Lower leg skin (tissue), 4 donors: ENCODE measurements at places on chromosomes 12 and 14. TPM values are rescaled to one million over a fixed set of nuclear protein-coding genes. Genes with fewer than 3 reads are reported as not detected.

DNA sequence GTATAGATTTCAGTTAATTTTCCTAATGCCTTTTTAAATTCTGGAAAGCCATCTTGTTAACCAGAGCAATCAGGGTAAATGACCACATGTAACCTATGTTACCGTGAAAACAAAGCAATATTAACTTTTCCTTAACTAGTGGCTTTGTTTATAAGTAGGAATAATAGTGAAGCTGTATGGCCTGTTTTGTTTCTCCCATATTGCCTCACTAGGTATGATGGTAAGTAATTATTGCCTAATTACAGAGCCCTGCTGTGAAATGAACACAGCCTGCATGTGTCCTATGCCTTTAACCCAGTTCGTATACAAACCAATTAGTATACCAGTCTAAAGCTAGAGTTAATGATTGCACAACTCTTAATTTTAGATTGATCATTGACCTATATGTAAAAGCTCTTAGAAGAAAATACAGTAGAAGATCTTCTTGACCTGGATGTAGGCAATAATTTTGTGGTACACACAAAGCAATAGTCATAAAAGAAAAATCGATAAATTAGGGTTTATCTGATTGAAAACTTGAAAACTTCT is 249.9 kb downstream of the CCDC91 start:
- DNase-seq, result no peak

DNA sequence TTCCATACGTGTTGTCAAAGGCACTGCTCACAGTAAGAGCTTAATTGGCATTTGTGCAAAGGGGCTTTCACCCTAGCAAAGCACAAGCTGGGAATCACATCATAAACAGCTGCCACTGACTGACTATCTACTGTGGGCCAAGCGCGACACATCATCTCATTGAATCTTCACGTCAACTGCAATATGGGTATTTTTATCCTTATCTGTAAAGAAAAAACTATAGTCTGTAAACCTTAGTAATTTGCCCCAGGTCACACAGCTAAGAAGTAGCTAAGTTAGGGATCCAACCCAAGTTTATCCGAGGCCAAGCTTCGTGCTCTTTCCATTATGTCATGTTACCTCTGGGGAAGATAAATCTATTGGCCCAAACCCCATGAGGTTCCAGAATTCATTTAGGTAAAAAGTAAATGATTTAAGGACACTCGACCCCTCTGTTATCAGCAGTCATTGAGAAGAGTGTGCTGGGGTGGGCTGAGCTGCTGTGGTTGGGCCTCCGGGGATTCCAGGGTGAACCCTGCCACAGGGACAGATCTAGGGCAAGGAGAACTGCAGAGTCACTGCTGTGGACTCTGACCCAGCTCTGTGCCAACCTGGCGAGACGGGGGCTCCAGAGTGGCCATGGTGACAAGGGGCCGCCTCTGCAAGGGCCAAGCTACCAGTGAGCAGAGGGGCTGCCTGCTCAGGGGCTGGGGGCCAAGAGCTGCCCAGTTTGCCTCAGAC is 27.6 kb downstream of the NCKAP5L start:
- no peak for DNase-seq

DNA sequence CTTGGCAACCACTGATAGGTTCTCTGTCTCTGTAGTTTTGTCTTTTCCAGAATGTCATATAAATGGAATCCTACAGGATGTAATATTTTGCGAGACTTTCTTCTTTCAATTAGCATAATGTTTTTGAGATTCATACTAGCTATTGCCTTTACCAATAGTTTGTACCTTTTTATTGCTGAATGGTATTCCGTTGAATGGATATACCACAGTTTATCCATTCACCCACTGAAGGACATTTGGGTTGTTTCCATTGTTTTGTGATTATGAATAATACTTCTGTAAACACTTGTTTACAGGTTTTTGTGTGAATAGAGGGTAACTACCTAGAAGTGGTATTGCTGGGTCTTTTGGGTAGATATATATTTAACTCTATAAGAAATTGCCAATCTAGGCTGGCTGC is 26.3 kb downstream of the GLT8D2 start:
- DNase-seq, result no peak

DNA sequence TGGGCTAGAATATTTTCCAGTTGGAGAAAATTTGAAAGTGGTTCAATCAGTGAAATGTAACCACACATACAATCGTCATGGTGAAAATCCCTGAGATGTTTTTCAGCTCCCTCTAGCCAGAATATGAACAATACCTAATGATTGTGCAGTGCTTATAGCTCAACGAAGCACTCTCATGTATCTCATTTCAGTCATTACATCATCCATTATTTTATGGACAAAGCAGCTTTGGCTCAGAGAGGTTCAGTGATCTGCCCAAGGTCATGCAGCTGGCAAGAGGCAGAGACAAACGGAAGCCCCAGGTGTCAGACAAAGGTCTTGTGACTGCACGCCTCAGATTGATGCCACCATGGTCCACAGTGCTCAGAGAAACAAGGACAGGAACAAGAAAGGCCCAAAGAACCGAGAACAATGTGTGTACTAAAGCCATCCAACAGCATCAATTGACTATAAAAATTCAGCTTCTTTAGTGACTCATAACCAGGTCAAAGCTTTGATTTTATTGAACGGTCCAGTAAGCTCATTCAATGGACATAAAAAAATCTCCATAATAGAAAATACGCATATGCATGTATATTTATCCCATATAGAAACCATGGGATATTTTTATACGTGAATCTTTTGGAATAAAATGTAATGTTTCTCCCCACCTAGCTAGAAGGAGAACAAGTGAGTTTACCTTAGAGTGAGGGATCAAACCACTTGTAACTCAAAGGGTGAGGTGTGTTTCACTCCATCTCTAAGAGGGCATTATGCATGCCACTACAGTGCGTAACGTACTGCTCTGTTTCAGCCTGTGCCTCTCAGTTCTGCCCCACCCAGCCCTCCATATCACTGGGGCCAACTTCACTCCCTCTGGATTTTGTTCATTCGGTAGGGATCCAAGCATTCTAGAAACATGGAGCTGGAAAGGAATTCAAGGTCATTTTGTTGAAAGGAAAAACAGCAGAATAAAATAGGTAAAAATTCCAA is 141.8 kb downstream of the GRIN2B start:
- no peak for DNase-seq

- DNase-seq, result no peak
Measured at GRCh38 chr12:91422811-91423692, 240.4 kb upstream of the DCN start.

GRCh38 chr12:120247621-120248030 is 17.9 kb downstream of the PXN start:
- no peak for DNase-seq

GRCh38 chr12:31768046-31768445 is 39.2 kb upstream of the AMN1 start:
- DNase-seq, result no peak

DNA sequence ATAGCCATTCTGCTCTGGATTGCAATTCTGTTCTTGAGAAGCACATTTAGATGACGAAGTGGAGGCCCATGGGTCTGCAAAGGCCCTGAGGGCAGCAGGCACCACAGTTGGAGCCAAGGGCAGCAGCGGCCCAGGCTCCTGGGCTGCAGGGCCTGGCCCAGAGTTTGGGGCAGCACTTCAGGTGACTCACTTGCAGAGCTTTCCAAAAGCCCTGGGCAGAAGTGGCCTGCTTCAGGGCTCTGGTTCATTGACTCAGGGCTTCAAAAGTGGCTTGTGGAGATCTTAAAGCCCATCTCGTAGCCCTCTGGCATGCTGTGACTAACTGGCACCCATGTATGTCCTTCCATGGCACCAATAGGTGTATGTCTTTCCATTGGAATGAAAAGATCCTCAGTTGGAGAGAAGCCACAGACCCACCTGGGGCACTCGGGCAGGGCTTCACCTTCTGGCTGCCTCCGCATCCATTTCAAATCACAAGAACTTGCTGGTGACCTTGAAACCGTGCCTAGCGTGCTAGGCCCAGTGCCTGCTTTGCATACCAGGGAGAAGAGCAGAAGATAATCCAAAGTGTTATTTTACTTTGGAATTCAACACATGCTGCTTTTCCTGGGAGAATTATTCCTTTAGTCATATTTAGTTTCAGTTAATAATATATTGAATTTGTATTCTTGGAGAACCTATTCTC is 106.7 kb downstream of the PRMT8 start:
- DNase-seq, result peak; percentile 21

DNA sequence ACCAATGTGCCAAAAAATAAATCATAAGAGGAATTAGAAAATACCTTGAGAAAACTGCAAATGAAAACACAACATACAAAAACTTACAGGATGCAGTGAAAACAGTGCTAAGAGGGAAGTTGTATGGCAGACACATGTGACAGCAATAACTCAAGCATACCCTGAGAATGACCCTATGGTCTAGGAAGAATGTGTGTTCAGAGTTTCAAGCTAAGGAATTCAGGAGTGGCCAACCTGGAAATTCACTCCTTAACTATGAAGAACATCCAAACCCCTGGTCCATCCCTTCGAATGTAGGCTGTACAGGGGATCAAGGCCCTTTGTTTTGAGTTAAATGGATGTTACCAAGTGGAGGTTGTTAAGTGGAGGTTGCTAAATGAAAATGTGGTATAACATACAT is 16.7 kb upstream of the TTC9 start:
- DNase-seq, result no peak

- DNase-seq, result no peak
Measured at GRCh38 chr14:72008666-72009065, 76.4 kb downstream of the RGS6 start.

GRCh38 chr12:95218150-95219133 is 835 bp downstream of the VEZT start:
- DNase-seq, result peak; percentile 82

DNA sequence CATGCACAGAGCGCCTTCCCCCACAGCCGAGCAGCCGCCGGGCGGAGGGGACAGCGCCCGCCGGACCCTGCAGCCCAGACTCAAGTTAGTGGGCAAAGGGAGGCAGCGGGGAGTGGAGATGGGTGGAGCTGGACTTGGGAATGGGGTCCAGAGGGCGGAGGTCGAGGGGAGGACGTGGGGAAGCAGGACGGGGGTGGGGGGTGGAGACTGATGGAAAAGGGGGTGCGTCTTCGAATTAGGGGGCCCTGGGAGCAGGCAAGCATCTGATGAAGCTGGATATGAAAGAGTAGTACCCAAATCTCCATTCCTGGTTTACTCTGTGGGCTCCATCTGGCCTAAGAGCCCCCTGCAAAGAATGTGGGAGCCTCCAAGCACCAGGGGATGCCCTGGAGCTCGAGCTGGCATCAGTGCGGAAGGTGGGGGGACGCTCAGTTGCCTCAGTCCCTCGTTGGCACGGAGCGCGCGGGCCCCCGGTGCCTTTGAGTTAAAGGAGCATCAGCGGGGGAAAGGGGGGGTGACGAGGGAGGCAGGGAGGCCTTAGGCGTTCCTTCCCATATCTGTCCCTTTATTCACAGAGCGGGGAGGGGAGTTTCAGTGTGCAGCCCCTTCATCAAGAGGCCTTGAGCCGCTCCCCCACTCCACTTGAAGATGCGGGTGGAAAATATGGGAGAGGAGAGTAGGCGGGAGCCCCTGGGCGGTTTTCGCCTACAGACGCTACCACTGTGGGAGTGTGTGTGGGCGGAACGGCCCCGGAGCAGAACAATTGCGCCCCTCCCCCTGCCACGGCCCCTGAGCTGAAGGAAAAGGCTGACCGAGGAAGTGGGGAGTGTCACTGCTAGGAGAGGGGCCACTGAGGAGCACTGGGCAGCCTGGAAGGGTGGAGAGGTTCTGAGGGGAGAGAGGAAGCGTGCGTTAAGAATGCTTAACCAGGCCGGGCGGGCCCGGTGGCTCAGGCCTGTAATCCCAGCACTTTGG is 644 bp downstream of the NAB2 start:
- DNase-seq, result peak; percentile 73

DNA sequence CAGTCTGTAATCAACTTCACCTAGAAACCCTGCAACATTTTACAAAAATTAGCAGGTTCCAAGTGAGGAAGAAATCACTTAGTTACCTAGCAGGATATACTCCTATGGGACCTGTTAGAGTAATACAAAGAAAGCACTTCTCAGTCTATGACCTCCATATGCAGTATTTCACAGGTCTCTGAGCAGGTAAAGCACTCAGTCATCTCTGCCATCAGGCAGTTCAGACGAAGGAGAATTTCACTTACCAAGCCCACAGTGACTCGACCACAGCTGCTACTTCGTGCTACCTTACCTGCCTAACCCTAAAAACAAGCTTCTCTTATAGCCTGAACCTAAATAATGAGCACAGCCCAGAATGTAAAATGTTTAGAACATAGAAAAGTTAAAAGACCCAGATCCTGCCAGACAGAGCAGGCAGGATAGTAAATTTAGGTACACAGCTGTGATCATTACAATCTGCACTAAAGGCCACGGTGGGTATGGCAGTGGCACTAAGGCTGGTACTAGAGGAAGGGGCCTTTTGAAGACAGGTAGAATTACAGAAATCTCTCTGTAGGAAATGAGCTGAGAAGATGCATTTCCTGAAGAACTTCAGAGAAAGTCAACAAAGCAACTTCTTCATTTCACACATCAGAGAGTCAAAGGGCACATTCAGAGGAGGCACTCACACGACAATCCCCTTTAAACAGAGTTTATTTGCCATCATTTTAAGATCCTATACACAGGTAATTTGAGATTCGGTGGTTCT is 35.7 kb downstream of the DCAF5 start:
- no peak for DNase-seq

GRCh38 chr12:6202304-6202703 is 2.1 kb downstream of the CD9 start:
- DNase-seq, result no peak

DNA sequence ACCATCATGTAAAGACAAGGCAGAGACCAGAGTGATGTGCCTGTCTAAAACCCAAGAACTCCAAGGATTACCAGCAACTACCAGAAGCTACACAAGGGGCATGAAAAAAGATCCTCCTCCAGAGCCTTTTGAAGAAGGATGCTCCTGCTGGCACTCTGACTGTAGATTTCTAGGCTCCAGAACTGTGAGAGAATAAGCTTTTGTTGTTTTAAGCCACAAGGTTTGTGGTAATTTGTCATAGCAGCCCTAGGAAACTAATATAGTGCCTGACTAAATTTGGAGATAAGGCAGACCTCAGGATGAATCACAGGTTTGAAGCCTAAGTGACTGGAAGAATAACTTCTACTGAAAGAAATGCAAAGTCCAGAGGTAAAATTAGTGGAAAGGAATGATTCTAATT is 132.9 kb downstream of the CEP83 start:
- DNase-seq, result no peak

- DNase-seq, result no peak
Measured at GRCh38 chr12:5489760-5490406, 58.0 kb downstream of the NTF3 start.

The DLST gene
- total RNA-seq, result 65.0 TPM

The AMDHD1 gene
- total RNA-seq, result not detected

The RDH5 gene
- total RNA-seq, result 5.1 TPM

The SPATS2 gene
- total RNA-seq, result 26.5 TPM

The RPS26 gene
- 390 TPM for total RNA-seq

The FSCB gene
- total RNA-seq, result not detected

The WSCD2 gene
- total RNA-seq, result 0.42 TPM
